ENCODE measurements at places on chromosomes 5 and 9. TPM values are rescaled to one million over a fixed set of nuclear protein-coding genes. Genes with fewer than 3 reads are reported as not detected.

DNA sequence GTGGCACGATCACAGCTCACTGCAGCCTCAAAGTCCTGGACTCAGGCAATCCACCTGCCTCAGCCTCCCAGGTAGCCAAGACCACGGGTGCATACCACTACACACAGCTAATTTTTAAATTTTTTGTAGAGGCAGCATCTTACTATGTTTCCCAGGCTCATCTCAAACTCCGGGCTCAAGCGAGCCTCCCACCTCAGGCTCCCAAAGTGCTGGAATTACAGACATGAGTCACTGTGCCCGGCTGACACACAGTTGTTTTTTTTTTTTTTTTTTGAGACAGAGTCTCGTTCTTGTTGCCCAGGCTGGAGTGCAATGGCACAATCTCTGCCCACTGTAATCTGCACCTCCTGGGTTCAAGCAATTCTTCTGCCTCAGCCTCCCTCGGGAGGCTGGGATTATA is 70.1 kb upstream of the CNOT6 start:
- DNase-seq = no peak

DNA sequence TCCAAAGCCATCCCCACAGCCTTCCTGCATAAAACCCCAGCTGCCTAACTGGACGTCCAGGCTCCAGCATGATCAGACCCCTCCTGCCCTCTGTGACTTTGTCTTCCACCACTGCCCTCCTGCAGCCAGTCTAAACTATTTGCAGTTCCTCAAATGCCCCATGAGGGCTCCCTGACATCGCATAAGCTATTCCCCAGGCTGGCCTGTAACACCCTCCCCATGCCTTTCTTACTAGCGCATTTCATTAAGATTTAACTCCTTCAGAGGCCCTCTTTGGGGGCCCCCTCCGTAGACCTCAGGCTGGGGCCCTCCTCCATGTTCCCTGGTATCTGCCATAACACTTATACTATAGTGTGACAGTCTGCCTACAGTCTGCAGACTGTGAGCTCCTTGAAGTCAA is 15.5 kb upstream of the SMIM23 start:
- DNase-seq = no peak

GRCh38 chr5:80755626-80756025 is 100.8 kb upstream of the DHFR start:
- DNase-seq = no peak

GRCh38 chr5:160169326-160169725 is 50.1 kb upstream of the PWWP2A start:
- DNase-seq = no peak

GRCh38 chr9:37284636-37285035 is 137.9 kb upstream of the GRHPR start:
- DNase-seq = no peak

- no peak for DNase-seq
Measured at GRCh38 chr5:109703829-109704228, 14.1 kb downstream of the MAN2A1 start.

DNA sequence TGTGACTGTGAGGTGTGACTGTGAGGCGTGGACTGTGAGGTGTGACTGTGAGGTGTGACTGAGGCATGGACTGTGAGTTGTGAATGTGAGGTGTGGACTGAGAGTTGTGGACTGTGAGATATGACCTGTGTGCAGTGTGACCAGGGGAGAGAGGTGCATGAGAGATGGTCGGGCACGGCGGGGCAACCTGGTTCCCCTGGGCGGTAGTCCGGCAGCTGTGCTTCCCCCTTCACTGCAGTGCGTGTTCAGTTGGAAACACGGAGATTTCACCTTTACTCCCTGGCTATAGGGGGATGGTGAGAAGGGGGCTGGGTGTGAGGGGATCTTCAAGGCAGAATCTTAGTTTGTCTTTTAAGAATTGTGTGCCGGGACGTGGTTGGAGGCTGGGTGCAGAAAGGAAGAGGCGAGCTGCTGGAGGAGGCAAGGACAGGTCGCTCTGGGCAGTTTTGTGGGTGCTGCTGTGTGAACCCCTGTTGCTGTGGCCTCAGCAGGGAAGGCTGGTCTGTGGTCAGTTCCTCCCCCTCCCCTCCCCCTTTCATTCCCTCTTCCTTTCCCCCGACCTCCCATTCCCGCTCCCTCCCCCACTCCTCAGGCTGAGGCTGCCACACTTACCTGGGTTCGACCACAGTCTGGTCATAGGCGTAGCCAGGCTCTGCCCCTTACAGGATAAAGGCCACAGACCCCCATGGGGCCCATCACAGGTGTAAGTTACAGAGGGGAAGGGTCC is 39.3 kb downstream of the CEP72 start:
- DNase-seq = no peak

GRCh38 chr9:136882109-136882946 is 4.0 kb upstream of the TRAF2 start:
- DNase-seq = no peak

DNA sequence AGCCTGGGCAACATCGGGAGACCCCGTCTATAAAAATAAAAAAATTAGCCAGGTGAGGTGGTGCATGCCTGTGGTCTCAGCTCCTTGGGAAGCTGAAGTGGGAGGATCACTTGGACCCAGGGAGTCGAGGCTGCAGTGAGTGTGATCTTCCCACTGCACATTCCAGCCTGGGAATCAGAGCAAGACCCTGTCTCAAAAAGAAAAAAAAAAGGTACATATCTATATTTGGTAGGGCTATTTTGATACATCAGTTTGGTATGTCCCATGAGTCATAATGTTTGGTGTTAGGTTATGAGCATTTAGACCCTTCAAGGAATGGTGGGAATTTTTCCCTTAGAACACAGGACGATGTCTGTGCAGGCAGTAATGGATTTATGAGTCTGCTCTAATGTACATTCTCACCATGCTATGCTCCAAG is 55.3 kb upstream of the POU4F3 start:
- no peak for DNase-seq

DNA sequence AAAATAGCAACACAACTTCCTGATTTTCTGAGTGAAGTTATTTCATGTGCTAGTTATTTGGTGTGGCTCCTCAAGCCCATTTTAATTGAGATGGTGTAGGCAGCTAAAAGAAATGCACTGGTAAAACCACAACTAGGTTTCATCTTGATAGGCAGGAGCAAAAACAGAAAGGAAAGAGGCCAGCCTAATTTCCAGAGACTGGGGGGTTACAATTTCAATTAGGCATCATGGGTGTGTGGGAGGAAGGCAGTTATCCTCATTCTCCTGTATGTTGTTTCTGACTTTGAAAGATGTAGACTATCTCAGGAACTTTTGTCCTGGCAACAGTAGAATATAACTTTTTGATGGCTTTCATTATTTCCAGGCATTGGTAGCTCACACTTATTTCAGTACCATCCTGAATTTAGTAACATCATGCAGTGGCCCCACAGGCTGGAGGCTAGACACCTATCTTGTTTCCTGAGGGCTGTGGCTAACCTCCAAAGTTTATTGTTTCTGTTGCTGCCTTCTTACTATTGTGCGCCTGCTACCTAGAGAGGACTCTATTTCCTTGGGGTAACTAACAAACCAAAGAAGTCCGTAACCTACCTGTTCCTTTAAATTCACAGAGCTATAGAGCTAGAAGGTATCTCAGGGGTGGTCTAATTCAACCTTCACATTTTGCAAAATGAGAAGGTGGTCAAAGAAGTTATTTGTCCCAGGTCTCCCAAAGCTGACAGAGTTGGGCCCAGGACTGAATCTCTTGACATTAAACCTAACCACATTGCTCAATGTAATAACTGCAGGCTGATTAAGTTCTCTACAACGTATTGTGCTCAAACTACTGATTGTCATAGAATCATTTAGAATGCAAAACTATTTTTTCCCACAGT is 42.4 kb downstream of the FYB1 start:
- no peak for DNase-seq

DNA sequence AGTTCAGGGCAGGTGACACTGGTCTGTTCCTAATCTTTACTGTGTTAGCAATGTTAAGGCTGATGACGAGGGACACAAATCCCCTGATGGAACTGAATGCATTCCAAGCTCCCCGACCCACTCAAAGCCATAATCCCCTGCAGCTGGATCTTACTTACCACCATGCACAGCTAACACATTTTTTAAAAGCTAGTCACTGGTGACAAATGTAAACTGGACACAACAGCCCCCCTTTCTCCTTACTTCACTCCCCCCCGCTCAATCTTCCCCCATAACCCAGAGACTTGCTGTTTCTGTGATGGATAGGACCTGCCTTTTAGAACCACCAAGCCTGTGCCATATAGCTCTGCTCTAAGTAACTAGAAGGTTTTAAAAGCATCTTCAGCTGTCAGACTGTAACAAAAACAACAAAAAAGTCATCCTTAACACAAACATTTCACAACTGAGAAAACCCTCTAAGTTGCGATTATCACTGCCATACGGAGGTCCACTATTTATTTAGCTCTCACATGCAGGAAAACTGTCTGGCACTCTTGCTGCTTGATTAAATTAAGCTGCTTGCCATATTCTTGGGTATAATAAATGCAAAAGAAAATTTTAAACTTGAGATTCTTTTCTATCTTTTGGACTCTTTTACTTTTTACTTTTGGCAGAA is 44.4 kb downstream of the BNC2 start:
- no peak for DNase-seq

DNA sequence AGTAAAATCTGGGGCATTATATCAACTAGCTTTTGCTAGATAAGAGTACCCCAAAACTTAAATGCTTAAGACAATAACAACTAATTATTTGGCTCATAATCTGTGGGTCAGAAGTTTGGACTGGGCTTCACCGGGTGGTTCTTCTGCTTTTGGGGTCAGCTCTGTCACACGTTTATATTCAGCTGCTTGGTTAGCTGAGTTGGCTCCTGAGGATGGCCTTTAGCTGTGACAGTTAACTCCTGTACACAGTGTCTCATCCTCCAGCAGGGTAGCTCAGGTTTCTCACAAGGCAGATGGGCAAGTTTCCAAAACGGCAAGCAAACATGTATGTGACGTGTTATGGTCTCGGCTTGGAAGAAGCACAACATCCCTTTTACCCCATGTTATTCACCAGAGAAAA is 488.2 kb downstream of the TLE4 start:
- DNase-seq = no peak

DNA sequence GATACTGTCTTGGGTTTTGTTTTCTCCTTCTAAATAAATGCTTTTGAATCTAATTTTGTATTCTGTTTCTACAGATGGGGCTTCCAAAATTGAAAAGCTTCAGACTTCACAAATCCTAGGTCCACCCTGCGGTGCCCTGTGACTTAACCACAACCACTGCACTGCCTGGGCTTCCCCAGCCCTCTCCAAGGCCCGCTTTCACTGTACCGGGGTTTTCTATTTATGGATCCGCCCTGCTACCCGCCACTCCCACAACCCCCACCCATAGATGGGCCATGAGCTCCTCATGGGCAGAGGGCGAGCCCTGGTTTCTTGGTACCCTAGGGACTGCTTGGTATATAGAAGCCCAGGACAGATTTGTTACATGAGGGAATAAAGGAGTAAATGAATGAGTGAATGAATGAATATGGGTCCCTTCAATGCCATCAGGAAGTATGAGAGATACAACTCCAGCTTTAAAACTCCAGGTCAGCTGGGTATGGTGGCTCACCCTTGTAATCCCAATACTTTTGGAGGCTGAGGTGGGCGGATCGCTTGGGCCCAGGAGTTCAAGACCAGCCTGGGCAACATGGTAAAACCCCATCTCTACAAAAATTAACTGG is 39.8 kb upstream of the NEK6 start:
- DNase-seq = no peak

- DNase-seq = no peak
Measured at GRCh38 chr5:129367883-129368282, 92.2 kb upstream of the ADAMTS19 start.

DNA sequence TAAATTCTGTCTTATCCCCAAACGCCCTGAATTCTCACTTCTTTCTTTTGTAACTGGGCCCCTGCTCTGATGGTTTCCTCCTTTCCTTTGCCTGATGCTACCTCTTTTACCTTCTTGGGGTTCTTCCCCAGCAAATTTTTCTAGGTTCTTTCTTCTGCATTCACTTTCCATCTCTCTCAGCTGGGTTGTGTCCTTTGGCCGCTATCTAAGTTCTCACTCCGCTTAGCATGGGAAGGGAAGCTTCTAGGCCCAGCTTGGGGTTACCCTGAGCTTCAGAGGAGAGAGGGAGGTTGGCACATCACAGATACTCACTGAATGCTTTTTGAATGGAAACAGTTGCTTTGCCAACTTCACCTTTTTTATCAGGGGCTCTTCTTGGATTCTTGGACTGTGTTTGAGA is 17.0 kb downstream of the PALM2AKAP2 start:
- no peak for DNase-seq

GRCh38 chr9:94773655-94774054 is 47.2 kb downstream of the AOPEP start:
- no peak for DNase-seq

DNA sequence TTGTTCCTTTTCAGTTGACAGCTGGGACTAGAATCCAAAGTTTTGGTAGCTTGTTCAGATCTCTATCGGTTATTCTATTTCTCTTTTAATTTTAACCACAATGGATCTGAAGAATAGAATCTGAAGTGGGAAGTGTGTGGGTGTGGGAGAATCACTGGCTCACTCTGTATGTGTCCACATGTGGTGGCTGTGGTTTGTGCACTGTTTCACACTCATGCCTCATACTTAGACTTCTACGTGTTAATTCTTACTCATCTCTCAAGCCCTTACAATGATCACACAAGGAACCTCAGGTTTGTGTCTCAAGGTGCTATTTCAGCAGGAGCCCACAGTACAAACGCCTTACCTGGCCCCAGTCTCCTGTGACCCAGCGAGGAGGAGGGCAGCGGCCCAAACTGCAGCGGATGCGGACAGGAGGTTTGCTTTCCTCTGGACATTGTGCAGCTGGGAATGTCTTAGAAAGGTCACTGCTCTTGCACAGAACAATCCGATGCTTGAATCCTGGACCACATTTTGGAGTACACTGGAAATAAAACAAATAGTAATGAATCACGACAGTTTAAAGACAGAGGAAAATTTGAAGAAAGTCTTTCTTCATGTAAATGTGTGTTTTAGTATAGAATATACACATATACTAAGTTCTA is 309.1 kb downstream of the ADAMTS6 start:
- no peak for DNase-seq

DNA sequence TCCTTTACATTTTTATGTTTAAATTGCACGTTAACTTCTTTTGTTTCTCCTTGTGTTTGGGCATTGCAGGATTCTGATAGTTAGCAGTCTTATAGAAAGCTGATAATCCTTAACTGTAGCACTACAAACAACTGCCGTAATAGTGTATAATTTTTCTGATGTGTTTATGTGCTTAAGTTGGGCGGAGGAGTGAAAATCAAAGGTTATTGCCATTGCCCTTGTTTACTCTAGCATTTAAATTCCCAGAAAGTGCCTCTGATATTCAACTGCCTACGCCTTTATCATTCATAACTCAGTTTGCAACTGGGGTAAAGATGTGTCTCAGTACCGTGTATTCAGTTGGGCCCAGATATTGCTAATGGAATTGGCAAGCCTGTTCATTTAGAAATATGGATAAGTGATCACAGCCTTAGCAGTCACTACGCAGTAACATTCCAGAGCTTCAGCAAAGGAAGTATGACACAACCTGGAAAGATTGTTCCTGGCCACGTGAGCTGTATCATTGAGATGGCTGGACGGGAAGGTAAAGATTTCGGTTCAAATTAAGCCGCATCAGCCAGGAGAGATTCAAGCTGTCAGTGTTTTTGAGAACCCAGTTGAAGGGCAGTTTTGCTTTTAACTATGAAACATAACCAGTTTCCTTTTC is 28.1 kb upstream of the LRRTM2 start:
- DNase-seq = no peak

Gene AGGF1
- 14.5 TPM for total RNA-seq

Gene HNRNPH1
- 218 TPM for total RNA-seq

Gene FCN1
- total RNA-seq = 5.7 TPM

Gene ARHGEF28
- total RNA-seq = 1.9 TPM

Measured in Right ventricle myocardium inferior (tissue), 1 donor.